ENCODE measurements at places on chromosomes 6 and 20.

GRCh38 chr6:150323205-150323604 is 45.6 kb upstream of the IYD start:
- DNase-seq, result no peak

- DNase-seq, result no peak
Observed at GRCh38 chr20:43910564-43910963, 4.1 kb upstream of the TOX2 start.

DNA sequence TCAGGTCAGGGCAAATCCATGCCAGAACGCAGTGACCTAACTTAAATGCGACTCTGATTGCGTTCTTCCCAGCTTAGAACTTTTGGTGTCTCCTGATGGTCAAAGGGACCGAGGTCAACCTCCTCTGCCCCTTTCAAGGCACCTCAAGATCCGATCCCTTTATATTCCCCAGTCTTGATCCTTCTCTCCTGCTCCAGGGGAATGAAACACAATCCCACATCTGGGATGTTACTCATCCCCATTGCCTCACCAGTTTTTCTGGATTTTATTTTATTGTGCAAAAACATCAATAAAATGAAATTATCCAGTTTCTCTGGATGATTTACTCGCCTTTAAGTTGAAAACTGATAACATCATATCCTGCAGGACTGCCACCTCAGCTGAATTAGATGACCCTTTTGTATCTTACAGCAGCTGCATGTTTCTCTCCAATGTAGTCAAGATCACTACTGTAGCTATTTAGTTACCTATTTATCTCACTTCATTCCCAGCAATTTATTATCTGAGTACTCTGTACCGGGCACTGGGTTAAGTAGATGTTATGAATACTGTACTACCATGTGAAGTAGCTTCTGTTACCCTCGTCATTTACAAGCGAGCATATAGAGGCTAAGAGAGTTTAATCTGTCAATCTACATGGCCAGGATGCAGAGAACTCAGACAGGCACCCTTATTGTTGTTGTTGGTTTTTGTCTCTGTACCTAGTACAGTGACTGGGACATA is 44.0 kb downstream of the IRAK1BP1 start:
- DNase-seq, result no peak

DNA sequence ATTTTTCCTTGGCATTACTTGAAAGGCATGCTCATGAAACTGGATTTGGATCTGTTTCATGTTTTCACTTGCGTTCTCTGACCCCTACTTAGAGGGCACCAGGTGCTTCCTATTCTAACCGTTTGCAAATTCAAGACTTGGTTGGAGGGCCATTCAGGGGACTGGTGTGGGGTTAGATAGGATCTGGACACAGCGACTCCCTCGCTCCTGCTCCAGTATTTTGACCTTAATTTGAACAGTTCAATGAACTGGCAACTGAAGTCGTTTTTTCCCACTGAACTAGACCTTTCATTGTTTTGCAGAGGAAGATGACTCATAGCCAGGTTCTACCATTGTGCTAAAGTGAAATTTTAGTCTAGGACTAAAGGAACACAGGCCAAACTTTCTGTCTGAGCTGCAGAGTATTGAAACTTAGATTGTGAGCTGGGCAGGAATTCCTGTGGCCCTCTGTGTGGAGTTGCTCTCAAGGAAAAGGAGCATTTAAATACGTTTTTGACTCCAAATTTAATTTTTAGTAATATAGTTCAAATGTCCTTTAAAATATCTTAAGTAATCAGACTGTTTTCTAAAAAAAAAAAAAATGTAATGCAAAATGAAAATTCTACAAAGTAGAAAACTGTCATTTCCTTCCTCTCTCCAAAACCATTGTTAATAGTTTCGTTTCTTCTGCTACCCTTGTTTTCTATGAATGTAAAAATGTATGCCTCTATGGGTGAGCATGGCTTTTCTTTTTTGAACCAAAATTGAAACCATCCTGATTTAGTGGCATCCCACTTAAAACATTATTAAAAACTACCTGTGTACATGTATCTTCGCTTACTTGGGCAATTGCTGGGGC is 64.8 kb downstream of the UTRN start:
- peak; percentile 66 for DNase-seq

- DNase-seq, result no peak
Observed at GRCh38 chr6:14305131-14305530, 187.6 kb downstream of the CD83 start.

All from CD14-positive monocyte (primary cell).